ENCODE measurements at places on chromosomes 6 and 20.

DNA sequence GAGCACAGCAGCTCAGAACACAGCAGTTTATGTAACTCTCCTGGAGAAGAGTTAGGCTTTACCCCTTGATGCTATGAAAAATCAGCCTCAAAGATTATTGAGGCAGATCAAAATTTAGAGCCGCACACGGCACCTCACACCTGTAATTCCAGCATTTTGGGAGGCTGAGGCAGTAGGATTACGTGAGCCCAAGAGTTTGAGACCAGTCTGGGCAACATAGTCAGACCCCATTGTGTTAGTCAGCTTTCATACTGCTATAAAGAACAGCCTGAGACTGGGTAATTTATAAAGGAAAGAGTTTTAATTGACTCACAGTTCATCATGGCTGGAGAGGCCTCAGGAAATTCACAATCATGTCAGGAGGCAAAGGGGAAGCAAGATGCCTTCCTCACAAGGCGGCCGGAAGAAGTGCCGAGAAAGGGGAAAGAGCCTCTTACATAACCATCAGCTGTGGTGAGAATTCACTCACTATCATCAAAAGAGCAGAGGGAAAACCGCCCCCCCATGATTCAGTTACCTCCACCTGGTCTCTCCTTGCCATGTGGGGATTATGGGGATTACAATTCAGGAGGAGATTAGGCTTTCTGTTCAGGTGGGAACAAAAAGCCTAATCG lies 87.7 kb downstream of the SGK1 start:
- ATAC-seq, result no peak

DNA sequence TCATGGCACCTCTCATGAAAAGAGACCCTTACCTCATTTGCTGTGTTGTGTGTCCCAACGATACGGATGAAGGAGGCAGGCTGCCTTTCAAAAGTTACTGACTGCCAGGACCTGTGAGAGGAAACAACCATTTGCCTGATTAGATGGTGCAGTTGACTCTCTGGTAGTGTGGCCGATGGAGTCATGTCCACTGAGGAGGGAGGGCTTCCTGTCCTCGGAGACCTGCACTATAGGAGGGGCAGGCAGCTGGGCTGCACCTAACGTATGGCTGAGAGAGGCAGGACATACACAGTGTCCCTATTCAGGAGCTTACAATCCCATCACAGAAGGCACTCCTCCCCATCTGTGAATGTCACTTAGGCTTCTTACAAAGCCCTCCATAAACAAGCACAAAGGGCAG lies 373.0 kb downstream of the ZFAND3 start:
- no peak for ATAC-seq

- no peak for ATAC-seq
Measured at GRCh38 chr6:118696271-118696670, 44.9 kb upstream of the CEP85L start.

GRCh38 chr20:16477632-16478031 lies 95.6 kb downstream of the KIF16B start:
- ATAC-seq, result no peak

DNA sequence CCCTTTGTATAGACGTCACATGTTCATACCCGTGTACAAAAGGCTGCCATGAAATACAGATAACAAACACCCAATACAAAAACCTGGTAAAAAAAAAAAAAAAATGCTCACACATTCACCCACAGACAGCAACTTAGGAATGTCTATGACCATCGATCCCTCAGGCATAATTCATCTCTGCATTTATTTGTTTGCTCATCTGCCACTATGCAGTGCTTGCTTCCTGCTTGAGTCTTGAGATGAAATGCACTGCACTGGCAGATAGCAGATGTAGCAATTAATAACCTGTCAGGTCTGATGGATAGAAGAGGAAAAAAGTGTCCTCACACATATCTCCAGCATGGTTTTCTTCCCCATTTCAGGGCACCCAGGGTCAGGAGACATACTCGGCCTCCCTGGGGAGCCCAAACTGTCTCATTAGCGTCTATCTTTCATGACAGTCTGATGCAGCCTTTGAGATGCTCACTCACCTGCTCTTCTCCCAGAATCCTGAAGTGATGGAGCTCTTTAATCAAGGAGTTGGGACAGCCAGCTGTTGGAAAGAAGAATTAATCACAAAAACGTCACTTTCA lies 295.1 kb upstream of the AGPAT4 start:
- no peak for ATAC-seq

DNA sequence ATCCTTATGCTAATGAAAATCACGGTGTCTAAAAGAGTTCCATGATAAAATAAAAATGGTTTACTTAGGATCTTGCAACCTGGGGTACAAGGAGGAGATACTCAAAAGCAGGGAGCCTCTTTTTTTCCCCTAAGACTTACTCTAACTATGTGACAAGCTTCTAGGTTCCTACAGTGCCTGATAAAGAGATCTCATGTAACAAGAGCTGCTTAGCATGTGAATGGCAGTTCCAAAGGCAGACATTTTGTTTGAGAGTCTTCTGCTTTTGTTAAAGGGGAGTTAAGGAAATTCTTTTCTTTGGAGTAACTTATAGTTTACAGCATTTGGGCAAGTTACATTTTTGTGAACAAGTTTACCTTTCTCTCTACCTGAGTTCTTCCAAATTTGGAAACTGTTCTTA lies 945.8 kb upstream of the ADGRB3 start:
- no peak for ATAC-seq

GRCh38 chr20:40254023-40254772 lies 434.8 kb downstream of the MAFB start:
- ATAC-seq, result no peak

DNA sequence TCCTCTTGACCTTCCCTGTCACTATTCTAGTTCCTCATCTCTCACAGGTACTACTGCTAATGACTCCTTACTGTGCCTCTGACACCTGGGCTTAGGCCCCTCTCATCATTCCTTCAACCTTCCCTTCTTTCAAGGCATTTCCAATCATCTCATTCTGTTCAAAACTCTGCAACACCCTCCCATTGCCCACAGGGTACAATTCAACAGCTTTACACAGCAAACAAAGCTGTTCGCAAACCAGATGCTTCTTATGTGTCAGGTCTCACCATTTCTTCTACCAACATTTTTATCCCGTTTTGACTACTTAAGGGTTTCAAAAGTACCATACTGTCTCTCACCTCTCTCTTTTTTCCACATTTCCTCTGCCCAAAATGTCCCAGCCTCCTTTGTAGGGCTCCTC lies 84.4 kb upstream of the ID4 start:
- no peak for ATAC-seq

- no peak for ATAC-seq
Measured at GRCh38 chr6:134658596-134658995, 291.3 kb downstream of the ALDH8A1 start.

DNA sequence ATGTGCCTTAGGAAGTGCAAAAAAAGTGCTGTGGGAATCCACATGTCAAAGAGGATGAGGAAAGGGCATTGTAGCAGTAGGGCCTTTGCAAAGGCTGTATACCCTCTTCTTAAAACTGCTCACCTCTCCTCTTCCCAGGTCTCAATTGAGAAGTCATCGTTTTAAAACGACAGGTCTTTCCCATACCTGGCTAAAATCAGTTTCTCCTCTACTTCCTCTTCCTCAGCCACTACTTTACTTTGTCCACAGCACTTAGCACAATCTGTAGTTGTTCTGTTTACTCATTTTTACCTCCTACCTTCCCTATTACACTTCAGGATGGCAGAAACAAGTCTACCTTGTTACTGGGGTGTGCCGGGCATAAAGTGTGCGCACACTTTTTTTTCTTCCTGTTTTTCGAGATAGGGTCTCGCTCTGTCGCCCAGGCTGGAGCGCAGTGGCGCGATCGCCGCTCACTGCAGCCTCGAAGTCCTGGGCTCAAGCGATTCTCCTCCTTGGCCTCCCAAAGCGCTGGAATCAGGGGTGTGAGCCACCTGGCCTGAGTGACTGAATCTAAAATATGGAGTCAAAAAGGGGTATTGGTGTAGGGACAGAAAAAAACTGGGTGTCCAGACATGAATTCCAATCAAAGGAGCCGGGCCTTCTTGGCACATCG lies 9.8 kb upstream of the ELOVL5 start:
- peak; percentile 69 for ATAC-seq

GRCh38 chr6:157143171-157143889 lies 180.0 kb downstream of the TMEM242 start:
- ATAC-seq, result no peak

DNA sequence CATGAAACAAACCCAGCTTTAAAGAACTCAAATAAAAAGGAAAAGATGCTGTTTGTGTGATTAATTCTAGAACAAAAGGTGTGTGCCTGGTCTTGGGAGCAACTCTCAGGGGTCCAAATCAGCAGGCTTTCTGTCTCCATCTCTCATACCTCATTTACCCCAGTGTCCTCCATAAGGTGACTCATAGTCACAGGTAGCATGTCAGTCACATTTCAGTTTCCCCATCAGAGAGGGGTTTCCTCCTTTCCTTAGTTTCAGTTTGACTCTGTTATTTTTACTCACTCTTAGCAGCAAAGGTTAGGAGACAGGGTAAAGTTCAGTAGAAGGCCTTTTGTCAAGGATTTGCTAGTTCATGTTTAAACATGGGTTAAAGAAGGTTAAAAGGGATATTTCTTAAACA lies 46.2 kb downstream of the OGFRL1 start:
- ATAC-seq, result peak; percentile 75

GRCh38 chr20:25223765-25224720 lies 23.8 kb upstream of the PYGB start:
- ATAC-seq, result no peak

GRCh38 chr6:169984181-169985120 lies 233.0 kb downstream of the ERMARD start:
- ATAC-seq, result no peak

- ATAC-seq, result no peak
Measured at GRCh38 chr6:137777687-137778075, 89.4 kb upstream of the TNFAIP3 start.

- no peak for ATAC-seq
Measured at GRCh38 chr20:49029203-49029602, 16.9 kb upstream of the CSE1L start.

DNA sequence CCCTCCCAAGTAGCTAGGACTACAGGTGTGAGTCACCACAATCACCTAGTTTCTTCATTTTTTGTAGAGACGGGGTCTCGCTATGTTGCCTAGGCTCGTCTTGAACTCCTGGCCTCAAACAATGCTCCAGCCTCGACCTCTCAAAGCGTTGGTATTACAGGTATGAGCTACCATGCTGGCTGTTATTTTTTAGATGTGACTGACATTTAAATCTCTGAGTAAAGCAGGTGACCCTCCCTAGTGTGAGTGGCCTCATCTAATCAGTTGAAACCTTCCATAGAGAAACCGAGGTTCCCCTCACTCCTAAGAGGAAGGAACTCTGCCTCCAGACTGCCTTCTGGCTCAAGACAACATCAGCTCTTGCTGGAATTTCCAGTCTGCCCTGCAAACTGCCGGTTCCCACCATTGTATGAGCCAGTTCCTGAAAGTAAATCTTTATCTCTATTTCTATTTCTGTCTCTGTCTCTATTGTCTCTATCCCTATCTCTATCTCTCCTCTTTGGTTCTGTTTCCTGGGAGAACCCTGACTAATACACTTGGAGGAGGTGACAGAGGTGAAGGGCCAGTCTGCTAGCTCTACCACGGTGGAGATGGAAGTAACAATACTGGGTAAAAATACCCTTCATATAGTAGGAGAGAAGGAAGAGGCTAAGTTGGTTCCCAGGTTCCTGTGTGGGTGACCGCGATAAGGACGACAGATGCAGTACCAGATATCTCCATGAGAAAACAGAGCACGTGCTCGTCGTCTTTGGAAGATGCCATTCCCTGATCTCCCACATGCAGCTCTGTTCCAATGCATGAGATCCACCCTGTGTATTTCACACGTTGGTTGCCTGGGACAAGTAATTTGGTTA lies 81.0 kb downstream of the MYB start:
- no peak for ATAC-seq

GRCh38 chr20:13736436-13737191 lies 48.1 kb downstream of the ESF1 start:
- no peak for ATAC-seq

- ATAC-seq, result no peak
Measured at GRCh38 chr6:140311146-140311545, 936.7 kb upstream of the CITED2 start.

DNA sequence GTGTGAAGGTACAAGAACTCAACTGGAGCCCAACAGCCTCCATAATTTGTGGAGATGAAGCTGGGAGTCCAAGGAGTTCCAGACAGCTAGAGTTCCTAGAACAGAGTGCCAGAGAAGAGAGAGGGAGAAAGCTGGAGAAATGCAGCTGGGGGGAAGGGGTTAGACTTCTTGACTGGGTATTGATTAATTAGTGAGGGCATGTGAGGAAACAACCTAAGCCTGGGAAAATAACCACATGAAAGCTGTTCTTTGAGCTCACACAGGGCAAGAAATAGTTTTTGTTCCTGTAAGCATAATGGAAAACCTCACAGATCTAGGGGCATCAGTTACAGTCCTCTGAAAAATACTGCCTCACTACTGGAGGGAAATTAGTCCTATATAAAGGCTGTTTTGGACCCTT lies 230.5 kb upstream of the FKBP1C start:
- no peak for ATAC-seq

DNA sequence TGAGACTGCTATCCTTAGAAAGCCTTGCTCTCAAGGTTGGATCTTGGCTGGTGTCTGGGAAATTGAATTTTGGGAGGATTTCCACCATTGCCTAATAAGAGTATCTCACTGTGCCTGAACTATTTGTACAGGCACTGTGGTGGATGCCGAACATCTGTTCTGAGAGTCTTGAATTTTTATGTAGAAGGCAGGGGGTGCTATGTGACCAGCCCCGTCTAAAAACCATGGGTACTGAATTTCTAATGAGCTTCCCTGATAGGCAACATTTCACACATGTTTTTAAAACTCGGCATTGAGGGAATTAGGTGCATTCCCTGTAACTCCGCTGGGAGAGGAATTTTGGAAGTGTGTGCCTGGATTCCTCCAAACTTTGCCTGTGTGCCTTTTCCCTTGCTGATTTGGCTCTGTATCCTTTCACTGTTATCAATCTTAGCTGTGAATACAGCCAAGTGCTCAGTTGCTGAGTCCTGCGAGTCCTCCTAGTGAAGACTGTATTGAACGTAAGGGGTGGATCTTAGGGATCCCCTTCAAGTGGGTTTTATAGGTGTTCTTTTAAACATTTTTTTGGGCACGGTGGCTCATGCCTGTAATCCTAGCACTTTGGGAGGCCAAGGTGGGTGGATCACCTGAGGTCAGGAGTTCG lies 27.6 kb upstream of the SCAF8 start:
- no peak for ATAC-seq

DNA sequence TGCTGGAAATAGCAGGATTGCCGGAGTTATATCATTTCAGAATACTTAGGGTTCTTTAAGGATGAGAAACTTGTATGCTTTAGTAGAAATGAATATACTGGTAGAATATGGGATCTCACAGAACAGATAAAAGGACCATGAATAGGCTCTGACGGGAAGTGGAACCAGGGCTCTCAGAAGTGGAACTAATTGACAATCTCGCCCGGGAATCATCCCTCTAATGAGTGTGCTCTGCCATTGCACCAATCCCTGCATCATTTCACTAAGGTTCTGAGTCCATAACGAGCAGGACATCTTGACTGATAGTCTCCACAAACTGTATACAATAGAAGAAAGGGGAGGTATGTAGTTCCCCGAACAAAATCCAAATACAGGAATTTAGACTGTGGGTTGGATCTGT lies 150.1 kb downstream of the COL9A1 start:
- no peak for ATAC-seq

Data from stimulated activated memory B cell treated with anti-CD40 and anti-IgM and Interleukin-4, amounts not matched to agents 10 μg/mL and 1 μg/mL and 100 μg/mL, for 72 hours (primary cell).